ENCODE measurements at places on chromosomes 16 and 17.

GRCh38 chr17:74877592-74878548 lies 5.1 kb upstream of the FDXR start:
- no peak for DNase-seq

DNA sequence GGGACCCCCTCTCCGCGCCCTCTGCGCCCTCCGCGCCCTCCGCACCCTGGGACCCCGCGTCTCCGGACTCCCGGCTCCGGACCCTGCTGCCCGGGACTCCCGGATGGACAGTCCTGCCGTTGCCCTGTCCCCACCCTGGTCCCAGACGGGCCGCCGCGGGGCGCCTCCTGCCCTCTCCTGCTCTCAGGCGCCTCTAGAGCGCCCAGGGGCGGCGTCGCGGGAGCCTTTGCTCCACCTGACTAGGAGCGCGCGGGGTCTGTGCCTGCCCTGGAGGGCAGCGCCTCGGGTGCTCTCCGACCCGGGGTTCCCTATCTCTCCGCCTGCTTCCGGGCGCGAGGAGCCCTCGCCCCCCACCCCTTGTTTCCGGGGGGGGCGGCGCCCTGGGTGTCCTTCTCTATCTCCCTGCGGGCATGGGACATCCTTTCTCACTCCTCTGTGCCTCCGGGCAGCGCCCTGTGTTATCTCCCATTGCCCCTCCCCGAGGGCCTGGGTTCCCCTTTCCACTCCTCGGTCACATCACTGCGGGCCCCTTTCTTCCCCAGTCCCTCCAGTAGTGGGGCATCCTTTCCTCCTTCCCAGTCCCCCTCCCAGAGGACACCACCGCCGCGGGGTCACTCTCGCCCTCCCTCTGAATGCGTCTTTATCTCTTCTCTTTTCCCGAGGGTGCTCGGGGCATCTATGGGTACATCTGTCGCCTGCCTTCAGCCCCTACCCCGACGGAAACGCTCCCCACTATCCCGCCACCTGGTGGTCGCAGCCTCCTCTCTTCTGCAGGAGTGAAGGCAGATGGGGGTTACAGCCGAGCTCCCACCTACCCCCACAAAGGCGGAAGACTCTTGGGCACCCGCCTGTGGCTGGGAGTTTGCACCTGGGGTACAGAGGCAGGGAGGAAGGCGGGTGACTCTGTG lies 875 bp downstream of the PRKCB start:
- DNase-seq, result peak; percentile 51

DNA sequence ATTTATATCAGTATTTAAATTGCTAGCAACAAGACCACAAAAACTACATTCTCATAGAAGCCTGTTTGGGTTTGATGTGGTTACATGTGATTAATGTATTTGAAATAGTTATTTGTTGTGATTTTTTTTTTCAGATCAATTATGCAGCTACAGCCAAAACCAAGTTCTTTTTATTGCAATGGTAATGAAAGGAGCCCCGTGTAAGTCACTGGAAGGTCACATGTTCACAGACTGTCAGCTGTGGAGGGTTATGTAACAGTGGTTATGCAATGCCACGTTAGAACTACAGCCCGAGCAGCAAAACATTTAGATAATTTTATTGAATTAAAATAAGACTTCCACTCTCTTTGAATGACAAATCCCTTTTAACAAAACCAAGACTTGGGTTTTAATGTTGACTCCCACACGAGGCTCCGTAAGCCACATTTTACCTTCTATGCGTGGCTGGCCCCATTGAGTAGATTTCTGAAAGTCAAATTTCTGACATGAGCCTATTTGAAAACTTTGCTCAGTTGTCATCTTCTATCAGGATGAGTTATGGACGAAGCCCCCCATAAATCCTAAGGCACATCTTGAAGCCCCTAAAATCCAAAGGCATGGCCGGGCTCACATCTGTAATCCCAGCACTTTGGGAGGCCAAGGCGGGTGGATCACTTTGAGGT lies 41.8 kb upstream of the SEC14L1 start:
- no peak for DNase-seq

DNA sequence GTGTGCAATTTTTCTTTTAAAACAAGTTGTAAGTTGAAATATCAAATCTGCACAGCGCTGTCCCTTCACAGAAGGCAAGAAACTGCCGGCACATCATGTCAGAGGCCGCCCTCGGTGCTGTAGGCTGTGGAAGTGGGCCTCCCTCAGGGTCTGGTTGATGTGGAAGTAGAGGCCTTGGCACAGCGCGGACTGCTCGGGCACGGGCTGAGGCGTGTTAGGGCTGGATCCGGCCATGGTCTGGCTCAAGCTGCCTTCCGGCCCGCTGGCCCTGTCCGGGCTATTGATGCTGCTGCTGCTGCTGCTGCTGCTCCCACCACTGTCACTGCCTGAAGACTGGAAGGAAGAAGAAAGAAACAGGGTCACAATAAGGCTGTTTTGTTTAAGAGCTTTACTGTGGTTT lies 16.6 kb downstream of the COG1 start:
- DNase-seq, result no peak

GRCh38 chr16:70702624-70703023 lies 16.8 kb upstream of the MTSS2 start:
- DNase-seq, result no peak

GRCh38 chr17:80950466-80951120 lies 41.0 kb upstream of the CHMP6 start:
- DNase-seq, result no peak

DNA sequence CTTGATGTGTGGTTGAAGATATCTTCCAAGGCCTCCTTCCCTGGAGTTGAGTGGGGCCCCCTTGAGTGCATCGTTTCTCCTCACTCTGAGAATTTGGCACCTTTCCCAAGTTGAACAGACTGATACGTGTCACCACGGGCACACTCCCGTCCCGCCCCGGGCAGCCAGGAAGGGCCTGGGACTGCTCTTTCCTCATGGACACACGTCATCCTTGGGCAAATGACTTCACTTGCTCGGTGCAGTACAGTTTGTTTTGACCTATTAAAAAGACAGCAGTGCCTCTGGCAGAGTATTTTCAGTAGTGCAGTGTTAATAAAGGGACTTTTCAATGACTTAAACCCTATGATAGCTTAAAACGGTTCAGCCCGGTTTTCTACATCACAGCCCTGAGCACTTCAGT lies 59.9 kb downstream of the SEC14L1 start:
- DNase-seq, result no peak

- no peak for DNase-seq
These were observed at the start of gene ZBTB4 for GRCh38 chr17:7479213-7480088. TSS of gene ZBTB4 (minus strand) at chr17:7479631. CDS start at chr17:7466801, 12,830 bp downstream.

DNA sequence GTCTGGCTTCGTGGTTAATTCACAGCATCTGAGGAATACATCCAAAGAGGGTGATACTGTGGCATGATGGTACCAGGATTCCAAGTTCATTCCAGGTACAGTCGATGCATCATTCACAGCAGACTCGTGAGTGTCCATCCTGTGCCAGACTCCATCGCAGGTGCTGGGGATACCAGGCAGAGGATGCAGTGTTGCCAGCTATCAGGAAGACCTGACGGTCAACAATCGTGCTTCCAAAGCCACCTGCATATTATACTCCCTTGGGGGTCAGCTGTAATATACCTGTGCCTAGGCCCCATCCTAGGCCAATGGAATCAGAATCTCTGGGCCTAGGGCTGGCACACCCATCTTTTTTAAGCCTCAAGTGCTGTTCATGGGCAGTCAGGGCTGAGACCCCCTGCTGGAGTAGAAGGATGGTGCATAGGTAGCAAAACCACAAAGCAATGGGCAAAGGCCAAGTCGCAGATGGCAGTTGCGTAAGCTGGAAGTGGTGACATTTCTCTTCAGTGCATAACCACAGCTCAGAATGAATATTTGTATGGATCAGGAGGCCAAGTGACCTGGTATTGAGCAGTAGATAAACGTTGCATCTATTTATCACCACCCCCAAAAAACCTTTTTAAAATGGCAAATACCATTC lies 42.9 kb upstream of the C16orf78 start:
- no peak for DNase-seq

Data from KG1 (cell line).